ENCODE measurements at places on chromosomes 1 and 21.
A peak's percentile ranks its signal among the peaks of the same experiment; 100 is the strongest.

GRCh38 chr1:81802707-81803430 is 2.1 kb downstream of the ADGRL2 start:
- DNase-seq, result no peak

DNA sequence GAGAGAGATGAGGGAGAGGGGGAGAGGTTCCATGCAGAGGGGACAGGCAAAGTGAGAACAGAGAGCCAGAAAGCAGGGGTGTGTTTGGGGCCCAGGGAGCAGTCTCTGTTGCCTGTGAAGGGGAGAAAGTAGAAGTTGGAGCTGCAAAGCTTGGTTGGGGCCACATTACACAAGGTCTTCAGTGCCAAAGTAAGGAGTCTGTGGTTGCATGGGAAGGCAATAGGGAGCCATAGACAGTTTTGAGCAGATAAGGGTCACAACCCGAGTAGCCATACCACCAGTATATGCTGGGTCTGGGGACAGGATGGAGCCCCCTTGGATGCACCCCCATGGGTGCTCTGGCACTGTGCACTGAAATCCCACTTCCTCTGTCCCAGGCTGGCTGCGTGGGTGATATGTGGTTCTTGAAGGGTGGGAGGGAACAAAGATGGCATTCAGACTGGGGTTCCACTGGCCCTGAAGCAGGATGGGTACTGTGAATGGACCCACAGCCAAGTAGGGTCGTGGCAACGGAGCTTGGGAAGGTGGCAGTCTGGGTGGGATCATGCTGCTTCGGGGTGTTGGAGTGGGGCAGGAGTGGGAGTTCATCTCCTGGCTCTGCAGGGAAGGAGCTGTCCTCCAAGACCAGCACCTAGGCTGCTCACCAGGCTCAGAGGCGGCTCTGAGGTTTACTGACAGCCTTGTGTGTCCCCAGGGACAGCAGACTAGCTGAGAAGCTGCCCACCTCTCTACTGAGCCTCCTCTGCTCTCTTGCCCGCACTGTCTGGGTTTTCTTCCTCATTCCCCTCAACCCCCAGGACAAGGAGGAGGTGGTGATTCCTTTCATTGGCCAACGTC is 12.1 kb downstream of the DRAXIN start:
- no peak for DNase-seq

DNA sequence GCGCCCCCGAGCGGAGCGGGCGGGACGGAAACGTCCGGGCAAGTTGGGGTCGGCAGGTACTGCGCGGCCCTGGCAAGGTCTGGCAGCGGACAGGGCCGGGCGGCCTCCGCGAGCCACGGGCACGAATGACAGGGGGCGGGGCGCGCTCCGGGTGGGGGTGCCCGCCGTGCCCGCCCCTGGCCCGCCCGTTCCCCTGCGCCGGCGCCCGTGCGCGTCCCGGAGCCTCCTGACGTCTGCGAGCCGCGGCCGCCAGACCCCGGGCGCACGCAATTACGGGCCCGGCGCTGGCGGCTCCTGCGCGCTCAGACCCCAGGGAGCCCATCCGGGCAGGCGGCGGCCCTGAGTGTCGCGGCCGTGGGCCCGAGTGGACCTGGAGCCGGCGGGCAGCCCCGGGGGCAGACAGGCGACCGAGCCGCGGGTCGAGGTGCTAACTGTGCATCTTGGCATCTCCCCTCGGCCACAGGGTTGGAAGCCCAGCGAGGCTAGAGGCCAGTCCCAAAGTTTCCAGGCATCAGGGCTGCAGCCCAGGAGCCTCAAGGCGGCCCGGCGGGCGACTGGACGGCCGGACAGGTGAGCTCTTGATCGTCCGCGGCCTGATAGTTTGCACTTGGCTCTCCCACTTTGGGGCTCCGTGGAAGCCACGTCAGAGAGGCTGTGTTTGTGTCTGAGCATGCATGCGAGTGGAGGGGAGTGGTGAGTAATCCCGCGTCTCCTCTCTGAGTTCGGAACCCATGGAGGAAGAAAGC is 918 bp downstream of the MIB2 start:
- DNase-seq, result no peak

- DNase-seq, result no peak
These were observed 5.8 kb upstream of the TGFB2 start for GRCh38 chr1:218339267-218339831.

GRCh38 chr21:45043541-45044020 is 30.8 kb upstream of the ADARB1 start:
- DNase-seq, result no peak

- DNase-seq, result no peak
These were observed 483.9 kb downstream of the PTPRC start for GRCh38 chr1:199122532-199123311.

GRCh38 chr1:186187601-186188000 is 187.5 kb downstream of the TPR start:
- no peak for DNase-seq

DNA sequence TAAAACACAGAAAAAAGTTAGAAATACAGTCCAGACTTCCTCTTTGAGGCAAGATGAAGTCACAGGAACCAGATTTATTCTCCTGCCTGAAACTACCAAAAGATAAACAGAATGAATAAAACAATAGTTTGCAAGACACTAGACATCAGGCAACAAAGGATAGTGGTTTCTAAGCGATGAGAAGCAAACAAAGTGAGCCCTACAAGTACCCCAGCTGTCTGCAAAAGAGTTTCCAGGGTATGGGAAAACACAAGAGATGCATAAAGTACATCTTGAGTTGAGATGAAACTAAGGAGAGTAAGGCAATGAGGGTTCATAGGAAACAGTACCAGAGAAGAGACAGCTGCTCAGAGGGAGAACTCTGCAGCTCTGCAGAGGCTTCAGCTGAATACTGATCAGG is 83.3 kb upstream of the COL24A1 start:
- DNase-seq, result no peak

- peak; percentile 76 for DNase-seq
These were observed 76.0 kb downstream of the CD247 start for GRCh38 chr1:167442142-167442848.

- no peak for DNase-seq
These were observed 178.8 kb upstream of the NFIA start for GRCh38 chr1:60903591-60903990.

Data from stimulated activated CD8-positive, alpha-beta memory T cell treated with anti-CD3 and anti-CD28 coated beads, Interleukin-12 subunit alpha, Interleukin-12 subunit beta, amount 100 ng/mL, for 1 hour (primary cell).